ENCODE measurements at places on chromosomes 11 and 22.

DNA sequence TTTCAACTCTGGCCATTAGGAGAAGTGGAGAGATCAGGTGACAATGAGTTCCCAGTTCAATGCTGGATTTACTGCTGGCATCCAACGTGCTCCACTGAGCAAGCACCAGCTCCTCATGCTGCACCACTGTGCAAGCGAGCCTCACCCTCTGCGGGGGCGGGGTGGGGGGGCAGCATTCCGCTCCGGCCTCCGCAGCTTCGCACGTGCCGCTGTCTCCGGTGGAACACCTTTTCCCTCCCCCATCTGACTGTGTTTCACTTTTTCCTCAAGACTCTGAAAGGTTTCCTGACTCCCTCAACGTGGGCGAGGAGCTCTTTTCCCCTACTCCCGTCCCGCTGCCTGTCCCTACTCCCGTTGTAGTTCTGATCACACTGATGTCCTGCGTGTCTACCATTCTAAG lies 835 bp upstream of the RHOD start:
- DNase-seq, result no peak

DNA sequence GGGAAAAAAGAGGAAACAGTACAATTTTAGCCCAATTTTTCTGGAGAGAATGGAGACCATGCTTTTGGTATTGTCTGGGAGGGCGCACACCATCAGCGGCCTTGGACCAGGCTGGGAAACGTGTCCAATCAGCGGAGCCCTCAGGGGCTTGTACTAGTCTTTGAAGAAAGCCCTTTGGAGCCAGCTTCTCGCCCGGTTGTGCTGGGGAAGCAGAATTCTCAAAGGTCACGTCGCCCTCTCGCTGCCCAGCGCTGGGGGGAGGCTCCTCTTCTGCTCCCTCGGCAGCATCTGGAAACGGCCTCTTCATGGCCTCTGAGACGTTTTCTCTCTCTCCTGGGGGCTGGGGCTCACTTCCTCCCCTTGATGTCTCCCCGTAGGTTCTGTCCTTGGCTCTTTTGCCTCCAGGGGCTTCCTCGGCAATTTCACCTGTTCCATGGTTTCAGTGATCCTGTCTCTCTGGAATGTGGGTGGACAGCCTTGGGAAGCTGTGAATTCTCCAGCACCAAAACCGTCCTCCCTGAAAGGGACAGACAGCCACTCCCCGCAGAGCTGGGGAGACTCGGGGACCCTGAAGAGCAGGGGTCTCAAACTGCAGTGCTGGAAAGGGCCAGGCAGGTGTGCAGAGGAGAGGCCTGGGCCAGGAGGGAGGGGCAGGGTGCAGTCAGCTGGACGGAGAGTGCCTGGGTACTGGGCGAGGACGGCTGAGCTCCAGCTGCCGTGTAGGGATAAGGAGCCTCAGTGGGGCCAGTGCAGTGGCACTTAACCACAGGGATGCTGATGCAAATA lies 80.2 kb downstream of the RPS6KA4 start:
- no peak for DNase-seq

DNA sequence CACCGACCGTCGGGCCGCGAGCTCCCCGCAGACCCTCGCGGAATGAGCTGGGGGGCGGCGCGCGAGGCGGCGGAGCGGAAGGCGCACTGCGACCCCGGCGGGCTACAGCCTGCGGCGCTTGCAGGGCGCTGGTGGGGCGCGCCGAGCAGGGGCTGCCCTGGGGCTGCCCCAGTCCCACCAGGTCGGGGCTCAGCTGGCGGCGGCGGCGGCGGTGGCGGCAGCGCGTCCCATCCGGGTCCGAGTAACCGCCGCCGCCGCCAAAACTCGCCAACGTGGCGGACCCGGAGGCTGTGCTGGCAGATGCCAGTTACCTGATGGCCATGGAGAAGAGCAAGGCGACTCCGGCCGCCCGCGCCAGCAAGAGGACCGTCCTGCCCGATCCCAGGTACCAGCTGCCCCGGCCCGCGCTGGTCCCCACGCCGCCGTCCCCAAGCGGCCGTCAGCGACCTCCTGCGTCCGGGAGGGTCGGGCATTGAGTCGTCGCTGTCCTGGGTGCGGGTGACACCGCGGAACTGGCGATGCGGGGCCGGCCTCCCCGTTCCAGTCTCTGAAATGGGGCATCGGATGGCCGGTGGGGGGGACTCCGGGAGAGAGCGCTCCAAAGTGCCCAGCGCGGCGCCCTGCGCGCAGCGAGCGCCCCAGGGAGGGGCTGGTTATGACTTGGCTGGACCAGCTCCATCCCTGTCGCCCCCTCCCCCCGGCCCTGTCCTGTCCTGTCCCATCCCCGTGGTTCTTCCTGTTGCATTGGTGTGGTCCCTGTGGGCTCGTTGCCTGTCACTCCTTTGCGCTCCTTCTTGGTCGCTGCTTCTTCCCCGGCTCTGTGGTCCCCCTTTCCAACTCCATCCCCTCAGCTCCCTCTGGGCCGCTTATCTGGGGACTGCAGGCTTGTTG lies 63.5 kb downstream of the CRYBB2 start:
- DNase-seq, result no peak

DNA sequence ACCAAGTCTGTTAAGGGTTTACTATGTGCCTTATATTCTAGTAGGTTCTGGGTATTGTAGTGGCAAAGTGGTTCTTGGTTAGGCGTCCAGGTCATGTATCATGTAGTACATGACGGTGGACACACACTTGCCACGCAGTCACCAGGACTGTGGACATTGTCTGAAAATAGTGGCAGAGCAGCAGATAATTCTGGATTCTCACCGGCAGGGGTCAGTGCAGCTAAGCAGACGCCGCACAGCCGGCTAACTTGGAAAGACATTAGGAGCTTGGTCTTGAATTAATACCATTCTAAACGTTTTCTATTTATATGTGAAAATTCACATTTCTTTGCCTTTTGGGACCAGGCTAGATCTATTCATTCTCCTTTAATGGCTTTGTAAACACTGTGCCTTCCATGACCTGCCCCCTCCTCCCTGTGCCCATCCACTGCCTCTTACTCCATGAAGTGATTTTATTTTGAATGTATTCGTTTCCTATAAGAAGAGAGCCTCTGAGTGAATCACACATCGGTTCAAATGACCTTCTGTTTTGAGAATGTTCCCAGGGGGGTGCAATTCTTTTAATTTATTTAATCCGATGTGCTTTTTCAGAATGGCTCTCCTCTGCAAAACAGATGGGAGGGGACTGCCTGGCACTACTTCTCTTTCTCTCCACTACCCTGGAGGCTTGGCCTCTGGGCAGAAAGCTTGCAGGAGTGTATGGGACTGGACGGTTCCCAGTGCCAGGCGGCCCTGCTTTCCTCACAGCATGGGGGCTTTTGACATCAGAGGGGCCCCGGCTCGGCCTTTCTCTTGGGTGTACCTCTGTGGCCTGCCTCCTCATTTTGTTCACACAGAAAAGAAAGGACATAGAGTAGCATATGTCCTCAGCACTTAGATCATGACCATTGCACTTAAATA lies 378.0 kb downstream of the NTM start:
- no peak for DNase-seq

GRCh38 chr22:31343235-31344191 lies 2.6 kb downstream of the PATZ1 start:
- DNase-seq, result peak; percentile 3

DNA sequence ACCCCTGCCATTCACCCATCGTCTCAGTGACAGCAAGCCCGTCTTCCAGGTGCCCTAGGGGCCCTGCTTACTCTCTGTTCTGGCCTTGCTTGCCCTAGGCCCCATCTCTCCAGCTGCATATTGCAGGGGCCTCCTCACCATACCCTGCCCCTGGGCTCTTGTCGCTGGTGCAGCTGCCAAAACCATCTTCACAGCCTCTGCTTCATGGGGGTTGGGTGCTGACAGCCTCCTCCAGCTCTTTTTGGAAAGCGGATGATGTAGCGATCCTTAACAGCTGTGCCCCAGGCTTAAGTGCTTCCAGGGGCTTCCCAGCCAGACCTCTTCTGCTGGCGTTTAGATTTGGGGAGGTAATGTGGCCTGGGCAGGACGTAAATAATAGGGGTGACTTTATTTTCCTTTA lies 61.2 kb upstream of the SUSD2 start:
- no peak for DNase-seq

- no peak for DNase-seq
These were observed 93.7 kb upstream of the SPON1 start for GRCh38 chr11:13868710-13869397.

DNA sequence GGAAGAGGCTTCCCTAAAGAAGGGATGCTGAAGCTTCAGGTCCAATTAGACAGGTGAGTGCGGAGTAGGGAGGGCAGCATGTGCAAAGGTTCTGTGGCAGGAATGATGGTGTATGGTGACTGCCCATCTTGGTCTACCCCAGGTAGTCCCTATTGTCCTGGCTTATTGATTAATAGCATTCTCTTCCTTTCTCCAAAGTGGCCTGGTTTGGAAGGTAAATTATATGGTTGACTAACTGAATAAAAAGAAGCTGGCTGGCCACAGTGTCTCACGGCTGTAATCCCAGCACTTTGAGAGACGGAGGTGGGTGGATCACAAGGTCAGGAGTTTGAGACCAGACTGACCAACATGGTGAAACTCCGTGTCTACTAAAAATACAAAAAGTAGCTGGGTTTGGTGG lies 230.5 kb downstream of the MIAT start:
- no peak for DNase-seq

DNA sequence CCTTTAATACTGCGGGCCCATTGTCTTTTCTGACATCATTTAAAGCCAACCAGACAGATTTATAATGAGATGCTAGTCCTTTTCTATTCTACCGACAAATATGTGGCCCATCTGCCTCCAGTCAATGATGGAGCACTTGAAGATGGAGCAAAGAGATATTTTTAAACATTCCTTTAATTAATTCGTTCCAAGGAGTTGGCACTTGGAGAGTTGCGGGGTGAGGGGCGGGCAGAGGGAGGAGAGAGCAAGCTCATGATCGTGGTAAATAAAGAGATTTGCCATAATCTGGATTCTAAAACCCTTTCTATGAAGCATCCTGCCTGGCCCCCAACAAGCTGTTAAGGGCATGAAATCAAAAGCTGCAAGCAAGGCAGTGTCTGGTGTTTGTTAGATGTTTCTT lies 5.0 kb downstream of the SLC1A2 start:
- no peak for DNase-seq

- no peak for DNase-seq
These were observed 365.0 kb downstream of the MN1 start for GRCh38 chr22:27436591-27436990.

- DNase-seq, result no peak
These were observed 1186.5 kb downstream of the BRD1 start for GRCh38 chr22:48640890-48641841.

- no peak for DNase-seq
These were observed 12.0 kb downstream of the STIM1 start for GRCh38 chr11:3867209-3868091.

GRCh38 chr11:778976-779954 lies 2.0 kb upstream of the GATD1 start:
- DNase-seq, result no peak

GRCh38 chr11:31529189-31529588 lies 19.6 kb downstream of the ELP4 start:
- DNase-seq, result no peak

- DNase-seq, result no peak
These were observed 87.2 kb downstream of the KIAA1671 start for GRCh38 chr22:25039754-25040153.

- DNase-seq, result no peak
These were observed 78.2 kb downstream of the PPFIBP2 start for GRCh38 chr11:7591987-7592386.

- no peak for DNase-seq
These were observed 238.0 kb downstream of the METTL15 start for GRCh38 chr11:28346209-28346608.

- DNase-seq, result no peak
These were observed 10.5 kb downstream of the ELFN2 start for GRCh38 chr22:37416827-37417226.

- no peak for DNase-seq
These were observed 846 bp upstream of the NRGN start for GRCh38 chr11:124738713-124739478.

- DNase-seq, result no peak
These were observed 56.0 kb downstream of the ACER3 start for GRCh38 chr11:76916712-76917111.

- DNase-seq, result no peak
These were observed 127.0 kb upstream of the SNX19 start for GRCh38 chr11:131043251-131043650.

DNA sequence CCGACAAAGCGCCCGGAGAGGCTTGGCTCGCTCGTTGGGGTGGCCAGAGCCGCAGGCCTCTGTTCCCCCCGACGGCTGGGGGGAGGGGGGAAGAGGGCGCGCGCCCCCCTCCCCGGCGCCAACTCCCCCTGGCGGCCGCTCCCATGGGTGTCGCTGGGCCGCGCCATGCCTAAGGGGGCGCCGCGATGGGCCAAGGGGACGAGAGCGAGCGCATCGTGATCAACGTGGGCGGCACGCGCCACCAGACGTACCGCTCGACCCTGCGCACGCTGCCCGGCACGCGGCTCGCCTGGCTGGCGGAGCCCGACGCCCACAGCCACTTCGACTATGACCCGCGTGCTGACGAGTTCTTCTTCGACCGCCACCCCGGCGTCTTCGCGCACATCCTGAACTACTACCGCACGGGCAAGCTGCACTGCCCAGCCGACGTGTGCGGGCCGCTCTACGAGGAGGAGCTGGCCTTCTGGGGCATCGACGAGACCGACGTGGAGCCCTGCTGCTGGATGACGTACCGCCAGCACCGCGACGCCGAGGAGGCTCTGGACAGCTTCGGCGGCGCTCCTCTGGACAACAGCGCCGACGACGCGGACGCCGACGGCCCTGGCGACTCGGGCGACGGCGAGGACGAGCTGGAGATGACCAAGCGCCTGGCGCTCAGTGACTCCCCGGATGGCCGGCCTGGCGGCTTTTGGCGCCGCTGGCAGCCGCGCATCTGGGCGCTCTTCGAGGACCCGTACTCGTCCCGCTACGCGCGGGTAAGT lies 1.4 kb downstream of the KCNC1 start:
- DNase-seq, result no peak

DNA sequence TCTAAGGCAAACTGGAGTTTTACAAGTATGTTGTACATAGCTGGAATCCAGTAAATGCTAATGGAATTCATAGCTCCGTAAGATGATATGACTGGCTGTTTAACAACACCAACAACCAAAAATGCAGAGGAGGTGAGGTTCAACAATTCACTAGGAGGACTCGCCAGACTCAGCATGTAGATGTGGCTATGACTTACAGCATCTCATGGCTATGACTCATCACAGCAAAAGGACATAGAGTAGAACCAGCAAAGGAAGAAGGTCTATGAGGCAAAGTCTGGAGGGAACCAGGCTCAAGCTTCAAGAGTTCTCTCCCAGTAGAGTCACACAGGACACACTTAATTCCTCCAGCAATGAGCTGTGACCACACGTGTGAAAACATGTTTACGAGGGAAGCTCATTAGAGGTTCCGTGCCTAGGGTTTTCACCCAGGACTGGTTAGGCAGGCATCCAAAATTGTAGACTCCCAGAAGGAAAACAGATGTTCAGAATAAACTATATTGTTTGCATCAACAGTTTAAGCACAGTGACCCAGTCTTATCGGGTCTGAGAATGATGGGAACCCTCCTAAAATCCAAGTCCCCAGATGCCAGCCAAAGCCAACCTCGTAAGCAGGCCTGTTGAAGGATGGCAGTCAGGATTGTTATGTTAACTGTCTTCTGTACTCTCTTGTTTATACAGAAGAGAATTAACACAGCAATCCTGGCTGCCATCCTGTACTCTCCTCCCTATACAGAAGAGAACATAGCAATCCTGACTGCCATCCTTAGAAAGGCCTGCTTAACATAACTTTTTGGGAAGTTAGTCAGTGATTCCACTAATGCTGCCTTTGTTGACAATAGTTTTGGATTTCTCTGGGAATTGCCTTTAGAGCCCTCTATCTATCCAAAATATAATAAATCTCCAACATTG lies 116.6 kb downstream of the LARGE1 start:
- no peak for DNase-seq

Data from memory B cell (primary cell).